ENCODE measurements at places on chromosomes 16 and 17.

- DNase-seq, result no peak
These were observed 75.7 kb upstream of the LHX1 start for GRCh38 chr17:36861531-36861930.

- no peak for DNase-seq
These were observed 4.4 kb downstream of the SNAI3 start for GRCh38 chr16:88681709-88682451.

GRCh38 chr17:28912281-28912937 lies 9.5 kb upstream of the DHRS13 start:
- DNase-seq, result no peak

- no peak for DNase-seq
These were observed 38.6 kb downstream of the RNF112 start for GRCh38 chr17:19449656-19450055.

DNA sequence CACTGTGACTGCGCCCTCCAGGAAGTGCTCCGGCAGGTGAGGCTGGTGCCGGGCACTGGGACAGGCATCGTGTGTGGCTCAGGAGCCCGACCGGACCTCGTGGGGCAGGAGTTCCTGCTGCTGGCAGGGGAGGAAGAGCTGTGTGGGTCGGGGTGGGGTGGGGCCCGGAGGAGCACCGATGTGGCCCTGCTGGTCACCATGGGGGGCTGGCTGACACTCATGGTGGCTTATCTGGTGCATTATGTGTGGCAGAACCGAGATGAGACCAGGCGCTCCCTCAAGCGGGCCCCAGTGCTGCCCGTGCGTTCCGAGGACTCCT lies 16.8 kb downstream of the LRRC3C start:
- no peak for DNase-seq

DNA sequence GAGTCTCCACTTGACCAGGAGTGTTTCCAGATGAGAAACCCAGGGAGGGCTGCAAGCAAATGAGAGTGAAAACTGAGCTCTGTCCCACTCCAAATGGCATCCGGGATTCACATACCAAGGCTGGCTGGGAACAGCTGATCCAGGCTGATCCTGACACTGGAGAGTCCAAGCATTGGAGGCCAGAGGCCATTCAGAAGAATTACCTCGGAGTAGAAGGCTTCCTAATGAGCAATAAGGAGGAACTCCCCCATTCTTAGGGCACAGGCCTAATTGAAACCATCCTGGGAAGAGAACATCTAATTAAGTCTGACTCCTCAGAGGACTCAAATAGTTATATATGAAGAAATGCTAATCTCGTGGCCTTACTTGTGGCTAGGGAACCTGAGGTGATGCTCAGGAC lies 142.8 kb downstream of the PRKCA start:
- DNase-seq, result no peak

GRCh38 chr16:81275064-81275532 lies 36.6 kb downstream of the BCO1 start:
- DNase-seq, result no peak

DNA sequence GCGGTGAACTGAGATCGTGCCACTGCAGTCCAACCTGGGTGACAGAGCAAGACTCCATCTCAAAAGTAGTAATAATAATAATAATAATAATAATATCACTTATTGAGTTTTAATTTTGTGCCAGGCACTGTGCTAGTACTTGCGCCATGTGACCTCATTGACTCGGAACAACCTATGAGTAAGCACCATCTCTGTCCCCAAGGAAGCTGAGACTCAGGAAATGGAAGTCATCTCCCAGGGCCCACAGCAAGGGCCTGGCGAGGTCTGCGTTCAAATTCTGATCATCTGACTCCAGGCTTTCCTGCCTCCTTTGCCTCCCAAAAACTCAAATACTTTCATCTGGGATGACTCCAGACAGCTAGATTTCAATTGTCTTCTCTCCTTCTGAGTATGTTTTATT lies 162.9 kb downstream of the SEC14L1 start:
- no peak for DNase-seq

GRCh38 chr17:39139161-39139511 lies 12.3 kb downstream of the PLXDC1 start:
- no peak for DNase-seq

Data from iPS DF 19.7 (cell line).